ENCODE measurements at places on chromosomes 5 and 9.

GRCh38 chr5:102036927-102037326, 259.2 kb downstream of the SLCO4C1 start:
- DNase-seq: no peak

- no peak for DNase-seq
These were observed 40.4 kb downstream of the PAM start for GRCh38 chr5:102795526-102795925.

DNA sequence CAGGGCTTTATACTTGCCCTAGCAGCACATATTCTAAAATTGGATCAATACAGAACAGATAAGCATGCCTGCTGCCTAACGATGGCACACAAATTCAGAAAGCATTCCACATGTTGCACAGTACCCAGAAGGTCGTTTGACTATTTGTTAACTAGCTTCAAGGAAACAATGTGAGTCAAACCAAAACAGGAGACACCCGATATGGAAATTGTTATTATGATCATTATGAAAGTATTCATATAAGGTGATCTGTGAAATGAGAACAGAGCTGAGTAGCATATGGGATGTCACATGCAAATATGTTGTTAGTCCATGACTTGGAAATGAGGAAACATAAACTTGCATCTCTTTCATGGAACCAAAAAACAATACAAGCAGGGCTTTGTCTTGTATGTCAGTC, 56.3 kb upstream of the BICD2 start:
- DNase-seq: no peak

DNA sequence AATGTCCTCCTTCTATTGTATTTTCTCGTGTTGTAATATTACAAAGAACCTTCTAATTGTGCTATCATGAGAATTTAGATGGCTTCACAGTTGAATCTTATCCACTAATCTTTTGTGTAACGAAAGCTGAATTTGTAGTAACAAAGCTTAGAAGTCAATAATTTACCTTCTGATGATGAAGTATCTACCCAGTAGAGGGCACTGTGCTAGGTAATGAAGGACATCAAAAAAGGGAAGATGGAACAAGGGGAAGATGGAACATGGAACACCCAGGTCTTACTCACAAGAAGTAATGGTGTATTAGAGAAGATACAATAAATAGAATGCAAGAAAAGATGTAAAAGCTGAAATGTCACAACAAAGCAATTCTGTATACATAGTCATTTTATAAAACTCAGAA, 131.0 kb upstream of the CCNG1 start:
- no peak for DNase-seq

GRCh38 chr5:163633926-163634460, 128.6 kb downstream of the MAT2B start:
- DNase-seq: no peak

GRCh38 chr5:176446028-176446665, 2.0 kb upstream of the FAF2 start:
- DNase-seq: no peak

DNA sequence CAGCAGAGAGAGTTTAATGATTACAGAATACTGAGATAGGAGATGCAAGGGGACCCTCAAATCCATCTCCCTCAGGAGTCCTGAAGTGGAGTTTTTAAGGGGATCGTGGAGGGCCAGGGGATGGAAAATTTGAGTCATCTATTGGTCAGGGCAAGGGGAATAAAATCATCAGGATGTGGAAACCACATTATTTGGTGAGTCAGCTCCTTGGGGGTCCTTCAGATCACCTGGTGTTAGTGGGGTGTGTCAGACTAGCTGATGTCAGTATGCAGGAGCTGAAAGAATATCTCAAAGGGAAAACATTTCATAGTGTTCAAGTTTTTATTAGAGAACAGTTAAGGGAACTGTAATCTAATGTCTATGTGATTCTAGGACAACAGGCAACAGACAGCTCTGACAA, 183.0 kb upstream of the FTMT start:
- no peak for DNase-seq

GRCh38 chr5:158967541-158967940, 132.2 kb downstream of the EBF1 start:
- DNase-seq: no peak

- no peak for DNase-seq
These were observed 113.9 kb downstream of the DCP2 start for GRCh38 chr5:113090336-113091106.

GRCh38 chr9:136305804-136306203, 1.9 kb upstream of the CCDC187 start:
- DNase-seq: no peak

DNA sequence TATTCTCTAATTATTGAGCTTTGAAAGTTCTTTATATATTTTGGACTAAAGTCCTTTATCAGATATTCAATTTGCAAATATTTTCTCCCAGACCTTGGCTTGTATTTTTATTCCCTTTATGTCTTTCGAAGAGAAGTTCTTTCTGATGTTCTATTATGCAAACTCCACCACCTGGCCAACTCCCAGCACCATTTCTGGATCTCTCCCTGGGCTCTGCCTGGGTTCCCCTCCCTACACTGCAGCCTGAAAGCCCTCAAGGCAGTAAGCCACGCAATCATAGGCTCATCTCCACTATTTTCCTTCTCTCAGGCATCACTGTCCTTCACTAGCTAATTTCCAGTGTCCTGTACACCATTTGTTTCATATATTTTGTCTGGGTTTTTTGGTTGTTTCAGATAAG, 76.1 kb downstream of the GRAMD2B start:
- no peak for DNase-seq

- DNase-seq: no peak
These were observed 49.8 kb downstream of the NR6A1 start for GRCh38 chr9:124721109-124721906.

- DNase-seq: no peak
These were observed 139.1 kb downstream of the COX7C start for GRCh38 chr5:86756839-86757238.

GRCh38 chr9:96135076-96135752, 166.8 kb downstream of the HSD17B3 start:
- no peak for DNase-seq

GRCh38 chr9:89838621-89839020, 233.8 kb downstream of the GADD45G start:
- no peak for DNase-seq

GRCh38 chr5:135944967-135945560, 9.7 kb downstream of the LECT2 start:
- DNase-seq: peak; percentile 20

- DNase-seq: no peak
These were observed 166.6 kb downstream of the FSTL4 start for GRCh38 chr5:133445744-133446143.

- no peak for DNase-seq
These were observed 17.2 kb downstream of the FGF10 start for GRCh38 chr5:44372028-44372427.

DNA sequence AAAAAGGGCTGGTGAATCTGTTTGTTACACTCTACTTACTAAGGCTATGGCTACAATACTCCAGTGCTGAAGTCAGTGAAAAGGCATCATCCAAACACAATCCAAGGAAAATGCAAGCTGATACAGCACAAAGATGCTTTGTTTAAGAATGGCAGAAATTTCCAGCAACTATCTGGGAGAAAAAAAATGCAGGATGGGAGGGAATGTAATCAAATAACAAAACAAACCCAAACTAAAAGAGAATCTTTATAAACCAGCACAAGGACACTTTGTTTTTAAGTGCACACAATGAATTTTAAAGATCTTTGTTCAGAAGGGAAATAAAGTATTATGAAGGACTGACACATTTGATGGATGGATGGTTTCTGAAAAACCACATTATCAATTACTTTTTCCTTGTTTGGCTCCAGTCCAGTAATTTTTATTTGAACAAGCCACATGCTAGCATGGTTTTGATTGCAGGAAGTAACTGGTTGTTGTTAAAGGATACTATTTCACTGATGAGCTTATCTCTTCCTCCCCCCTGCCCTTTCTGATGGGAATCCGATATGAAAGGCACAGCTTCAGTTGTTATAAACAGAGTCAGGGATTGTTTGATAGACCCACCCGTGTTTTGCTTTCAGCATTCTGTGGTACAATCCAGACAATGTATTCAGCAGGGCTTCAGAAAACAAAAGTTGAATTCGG, 12.1 kb upstream of the TLE4 start:
- DNase-seq: no peak

DNA sequence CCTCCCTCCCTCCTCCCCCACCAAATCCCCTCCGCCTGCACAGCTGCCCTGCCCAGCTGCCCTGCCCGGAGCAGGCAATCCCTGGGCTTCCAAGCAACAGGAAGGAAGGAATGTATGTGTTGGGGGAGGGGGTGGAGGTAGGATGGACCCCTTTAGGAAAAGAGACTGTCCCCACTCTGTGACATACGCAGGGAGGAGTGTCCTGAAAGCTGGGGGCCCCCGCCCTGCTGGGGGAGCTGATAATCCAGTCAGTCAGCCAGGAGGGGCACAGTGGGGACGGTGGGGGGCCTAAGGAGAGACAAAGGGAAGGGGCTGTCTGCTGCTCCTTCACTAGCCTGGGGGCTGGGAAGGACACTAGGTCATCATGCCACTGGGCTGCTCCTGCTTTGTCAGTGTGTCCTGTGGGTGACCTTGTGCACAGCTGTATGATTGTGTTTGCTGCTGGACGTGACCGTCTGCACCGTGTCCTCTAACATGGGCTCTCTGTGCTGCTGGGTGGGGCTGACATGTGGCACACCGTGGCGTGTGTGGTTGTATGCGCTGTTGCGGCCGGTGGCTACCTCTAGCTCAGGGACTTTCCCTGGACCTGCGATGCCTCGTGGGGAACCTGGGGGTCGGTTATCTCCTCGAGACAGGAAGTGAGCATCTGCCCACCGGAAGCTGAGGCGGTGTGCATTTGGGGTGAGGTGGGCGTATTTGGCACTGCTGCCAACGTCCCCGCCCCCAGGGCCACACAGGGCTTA, 3.0 kb downstream of the N4BP3 start:
- peak; percentile 75 for DNase-seq

- DNase-seq: peak; percentile 22
These were observed 82.4 kb downstream of the ZNF354C start for GRCh38 chr5:179142434-179143198.

GRCh38 chr5:1757511-1757910, 42.1 kb downstream of the MRPL36 start:
- peak; percentile 7 for DNase-seq

DNA sequence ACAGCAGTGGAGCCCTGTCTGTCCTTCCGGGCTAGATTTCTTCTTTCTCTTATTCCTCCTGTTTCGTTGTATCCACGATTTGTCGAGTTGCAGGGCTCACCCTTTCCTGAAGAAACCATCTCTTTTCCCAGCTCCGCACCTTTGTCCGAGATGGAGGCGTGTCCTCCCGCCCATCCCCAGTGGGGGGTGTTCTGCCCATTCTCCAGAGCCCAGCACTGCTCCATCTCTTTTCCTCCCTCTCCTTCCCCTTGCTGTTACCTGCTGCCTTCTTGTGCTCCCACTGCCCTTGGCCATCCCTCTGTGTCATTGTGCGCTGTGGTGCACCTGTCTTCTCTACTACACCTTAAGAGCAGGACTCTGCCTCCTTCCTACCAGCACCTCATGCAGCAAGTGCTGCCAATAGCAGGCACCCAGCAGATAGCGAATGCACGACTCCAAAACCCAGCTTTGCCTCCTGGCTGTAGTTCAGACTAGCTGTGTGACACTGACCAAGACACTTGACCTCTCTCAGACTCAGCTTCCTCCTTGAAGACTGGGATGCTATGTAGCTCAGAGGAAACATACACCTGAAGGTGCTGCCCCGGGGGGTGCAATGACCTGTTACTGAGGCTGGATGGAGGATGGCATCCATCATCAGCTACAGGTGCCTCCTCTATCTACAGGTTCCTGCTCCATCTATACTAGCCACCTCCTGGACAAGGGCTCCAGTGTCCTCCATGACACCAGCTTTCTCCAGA, 8.9 kb downstream of the OR13J1 start:
- DNase-seq: no peak

GRCh38 chr5:82719368-82719767, 357.8 kb downstream of the TMEM167A start:
- DNase-seq: no peak

GRCh38 chr9:112327718-112328450, 5.5 kb downstream of the PTBP3 start:
- DNase-seq: no peak

DNA sequence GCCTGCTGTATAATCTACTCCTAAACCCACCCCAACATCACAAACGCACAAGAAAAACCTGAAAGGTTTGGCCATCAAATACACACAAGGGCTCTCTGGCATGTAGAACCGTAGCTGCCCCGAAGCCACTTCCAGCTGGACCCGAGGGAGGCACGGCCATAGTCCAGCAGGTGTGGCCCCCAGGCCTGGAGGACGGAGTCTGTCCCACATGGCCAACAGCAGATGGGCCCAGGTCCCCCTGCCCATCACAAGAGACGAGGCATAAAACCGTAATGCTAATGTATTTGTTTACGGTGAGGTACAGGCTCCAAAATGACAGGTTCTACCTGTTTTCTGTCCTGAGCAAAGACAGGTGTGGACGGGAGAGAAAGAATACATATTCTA, 234.2 kb downstream of the SYK start:
- no peak for DNase-seq

- no peak for DNase-seq
These were observed 23.7 kb downstream of the CNTFR start for GRCh38 chr9:34565856-34566255.

DNA sequence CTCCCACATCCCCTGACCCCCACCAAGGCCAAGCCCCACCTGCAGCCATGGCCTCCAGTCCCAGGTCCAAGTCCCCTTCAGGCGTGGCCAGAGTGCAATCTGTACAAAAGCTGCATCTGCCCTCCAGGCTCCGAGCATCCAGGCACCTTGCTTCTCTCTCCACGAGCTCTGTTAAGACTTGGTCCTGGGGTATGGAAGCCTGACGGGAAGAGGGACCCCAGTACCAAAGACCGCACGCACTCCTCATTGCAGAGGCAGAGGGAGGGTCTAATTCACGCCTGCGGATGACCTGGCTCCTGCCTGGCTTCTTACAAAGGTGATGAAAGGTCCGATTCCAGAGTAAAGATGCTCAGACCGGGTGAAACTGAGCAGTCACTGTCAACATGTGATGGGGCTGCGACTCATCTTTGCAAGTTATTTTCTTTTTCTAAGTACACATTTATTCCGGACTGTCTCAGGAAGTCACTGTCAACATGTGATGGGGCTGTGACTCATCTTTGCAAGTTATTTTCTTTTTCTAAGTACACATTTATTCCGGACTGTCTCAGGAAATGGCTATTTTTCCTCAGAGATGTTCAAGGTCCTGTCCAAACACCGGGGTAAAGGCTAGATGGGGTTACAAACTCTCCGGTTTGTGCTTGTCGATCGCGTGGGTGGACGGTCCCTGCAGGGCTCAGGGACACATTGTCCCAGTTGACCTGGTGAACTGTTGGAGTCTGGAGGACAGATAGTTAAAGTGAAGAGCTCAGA, 252.0 kb upstream of the IRX4 start:
- no peak for DNase-seq

Measured in activated CD4-positive, alpha-beta memory T cell treated with anti-CD3 and anti-CD28 coated beads, Interleukin-2, amount 10 ng/mL, durations not matched to agents 7 days and 5 days (primary cell).